H9 (cell line): ENCODE measurements at places on chromosomes 5 and 9. TPM values are rescaled to one million over a fixed set of nuclear protein-coding genes. Genes with fewer than 3 reads are reported as not detected.

GRCh38 chr9:136015656-136016571, 54.7 kb upstream of the UBAC1 start:
- no peak overlapping the region for H3K4me3 ChIP-seq
- peaks cover 4% of the 10 kb centered on the region; the same call in 1 of the 2 replicates for H3K4me1 ChIP-seq
- no peaks in the 10 kb centered on the region for H3K27me3 ChIP-seq
- no peak overlapping the region for H3K27ac ChIP-seq

GRCh38 chr5:145936401-145937131, at the start of gene SH3RF2:
Gene SH3RF2, plus strand, starts transcription at chr5:145936578. Its CDS starts 1,351 bp downstream, at chr5:145937929.
- H3K4me3 ChIP-seq = peak within 1 kb of the TSS; percentile 63
- DNase-seq = peak; percentile 97
- no peaks in the 10 kb centered on the region for H3K36me3 ChIP-seq
- no peaks in the 10 kb centered on the region for H3K27me3 ChIP-seq
- H3K27ac ChIP-seq = no peak within 1 kb of the TSS
- H3K4me1 ChIP-seq = peaks cover 12% of the 10 kb centered on the region

GRCh38 chr5:32021771-32022170, 152.3 kb downstream of the GOLPH3 start:
- no peak for DNase-seq
- H3K4me3 ChIP-seq = no peak overlapping the region
- H3K36me3 ChIP-seq = no peaks in the 10 kb centered on the region
- peaks cover 4% of the 10 kb centered on the region; the same call in 1 of the 2 replicates for H3K4me1 ChIP-seq
- no peaks in the 10 kb centered on the region for H3K27me3 ChIP-seq
- no peak overlapping the region for H3K27ac ChIP-seq

GRCh38 chr9:134485653-134486052, 155.9 kb upstream of the COL5A1 start:
- H3K4me3 ChIP-seq = no peak overlapping the region
- no peaks in the 10 kb centered on the region for H3K4me1 ChIP-seq
- no peaks in the 10 kb centered on the region for H3K36me3 ChIP-seq
- no peaks in the 10 kb centered on the region for H3K27me3 ChIP-seq
- no peak overlapping the region for H3K27ac ChIP-seq

GRCh38 chr5:146098047-146098446, 7.3 kb downstream of the PLAC8L1 start:
- H3K36me3 ChIP-seq = no peaks in the 10 kb centered on the region
- no peak for DNase-seq
- no peaks in the 10 kb centered on the region for H3K27me3 ChIP-seq
- H3K4me1 ChIP-seq = peaks cover 2% of the 10 kb centered on the region; the same call in 1 of the 2 replicates
- H3K27ac ChIP-seq = no peak overlapping the region

Gene RACK1
- total RNA-seq = 2,548 and 2,552 TPM in 2 replicates

DNA sequence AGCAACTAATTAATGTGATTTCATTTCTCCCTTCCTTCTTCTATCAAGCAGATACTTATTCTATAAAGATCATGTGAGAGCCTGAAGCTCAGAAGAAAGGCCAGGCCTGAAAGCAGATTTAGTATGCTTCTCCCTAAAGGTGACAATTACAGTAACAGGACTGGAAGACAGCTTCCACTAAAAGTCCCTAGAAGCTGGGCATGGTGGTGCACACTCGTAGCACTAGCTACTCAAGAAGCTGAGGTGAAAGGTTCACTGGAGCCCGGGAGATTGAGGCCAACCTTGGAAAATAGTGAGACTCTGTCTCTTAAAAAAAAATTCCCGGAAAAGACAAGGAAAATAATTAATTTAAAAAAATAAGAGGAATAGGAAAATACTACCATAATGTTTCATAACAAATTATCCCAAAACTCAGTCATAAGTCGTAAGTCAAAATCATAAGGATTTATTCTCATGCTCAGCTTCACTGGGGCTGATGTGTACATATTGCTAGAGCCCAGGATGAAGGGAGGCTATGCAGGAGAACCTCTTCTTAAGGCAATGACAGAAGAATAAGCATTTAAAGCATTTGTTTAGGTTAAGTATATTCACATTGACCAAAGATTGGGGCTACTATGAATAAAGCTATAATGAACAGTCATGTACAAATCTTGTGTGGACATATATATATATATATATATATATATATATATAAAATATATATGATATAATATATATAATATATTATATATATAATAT, 210.8 kb upstream of the SMARCA2 start:
- H3K27ac ChIP-seq = no peak overlapping the region
- no peak for DNase-seq
- no peaks in the 10 kb centered on the region for H3K4me1 ChIP-seq
- H3K36me3 ChIP-seq = no peaks in the 10 kb centered on the region
- no peak overlapping the region for H3K4me3 ChIP-seq
- H3K27me3 ChIP-seq = no peaks in the 10 kb centered on the region

- H3K27ac ChIP-seq = no peak overlapping the region
- DNase-seq = no peak
- peaks cover 13% of the 10 kb centered on the region for H3K36me3 ChIP-seq
- no peaks in the 10 kb centered on the region for H3K27me3 ChIP-seq
These were observed 5.0 kb downstream of the CD14 start for GRCh38 chr5:140627972-140628371.

Gene ADAMTS19
- total RNA-seq = 20.3 and 20.8 TPM in 2 replicates

DNA sequence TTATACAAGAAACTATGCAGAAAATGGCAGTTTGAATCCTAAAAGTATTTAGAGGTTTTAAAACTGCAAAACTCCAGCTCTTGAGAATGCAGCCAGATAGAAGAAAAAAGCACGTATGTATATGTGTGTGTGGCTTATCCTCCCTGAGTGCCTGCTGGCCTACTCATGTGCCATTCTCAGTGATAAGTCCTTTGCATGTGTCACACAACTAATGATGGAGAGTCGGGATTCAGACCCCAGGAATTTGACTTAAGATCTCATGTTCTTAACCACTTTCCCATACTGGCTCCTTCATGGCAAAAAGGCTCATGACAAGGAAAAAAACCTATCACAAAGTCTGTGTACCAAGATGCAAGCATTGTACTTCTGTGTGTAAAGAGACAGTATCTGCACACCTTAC, 26.6 kb downstream of the SMARCA2 start:
- H3K36me3 ChIP-seq = no peaks in the 10 kb centered on the region
- no peak for DNase-seq
- H3K4me3 ChIP-seq = no peak overlapping the region
- no peaks in the 10 kb centered on the region for H3K4me1 ChIP-seq
- H3K27ac ChIP-seq = no peak overlapping the region

Gene SPINK13
- total RNA-seq = not detected in 2 replicates

DNA sequence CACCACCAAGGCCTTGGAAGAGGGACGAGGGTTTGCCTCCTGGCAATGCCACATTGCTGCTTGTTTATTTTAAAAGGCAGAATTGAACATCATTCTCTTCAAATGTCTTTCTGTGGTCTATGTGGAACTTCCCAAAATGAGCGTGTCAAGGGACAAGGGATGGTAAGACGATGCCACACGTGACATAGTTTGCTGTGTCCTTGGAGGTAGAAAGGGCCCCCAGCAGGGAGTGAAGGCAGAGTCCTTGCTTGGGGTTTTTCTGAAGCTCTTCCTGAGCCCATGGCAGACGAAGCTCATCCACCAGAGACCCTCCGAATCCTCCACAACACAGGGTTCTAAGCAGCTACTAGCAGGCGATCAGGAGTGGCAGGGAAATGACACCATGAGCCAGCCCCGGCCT, 28.3 kb downstream of the PRRX2 start:
- no peaks in the 10 kb centered on the region for H3K4me1 ChIP-seq
- H3K27ac ChIP-seq = no peak overlapping the region
- H3K27me3 ChIP-seq = no peaks in the 10 kb centered on the region
- H3K36me3 ChIP-seq = no peaks in the 10 kb centered on the region
- no peak for DNase-seq

- H3K27ac ChIP-seq = no peak overlapping the region
- no peaks in the 10 kb centered on the region for H3K27me3 ChIP-seq
- no peak for DNase-seq
- no peaks in the 10 kb centered on the region for H3K4me1 ChIP-seq
- no peaks in the 10 kb centered on the region for H3K36me3 ChIP-seq
- H3K4me3 ChIP-seq = no peak overlapping the region
These were observed 370.2 kb downstream of the MTRR start for GRCh38 chr5:8239198-8239597.

DNA sequence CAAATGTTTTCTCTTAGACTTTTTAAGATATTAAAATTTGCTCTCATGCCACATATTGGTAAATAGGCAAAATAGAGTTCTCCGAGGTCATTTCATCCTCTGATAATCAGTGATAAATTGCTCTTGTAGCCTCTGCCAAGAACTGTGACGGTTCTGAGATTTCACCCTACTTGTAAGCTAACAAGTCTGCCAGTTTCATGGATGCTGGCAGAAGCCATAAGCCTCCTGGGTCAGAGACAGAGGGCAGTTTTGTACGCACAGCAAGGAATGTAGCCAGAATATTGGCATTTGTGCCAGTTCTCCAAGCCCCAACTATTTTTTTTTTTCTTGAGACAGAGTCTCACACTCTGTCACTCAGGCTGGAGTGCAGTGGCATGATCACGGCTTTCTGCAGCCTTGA, 945.0 kb upstream of the WWC1 start:
- H3K36me3 ChIP-seq = no peaks in the 10 kb centered on the region
- no peaks in the 10 kb centered on the region for H3K27me3 ChIP-seq
- H3K4me1 ChIP-seq = no peaks in the 10 kb centered on the region
- no peak for DNase-seq

- peak; percentile 60 for DNase-seq
- peaks cover 5% of the 10 kb centered on the region; the same call in 1 of the 2 replicates for H3K4me1 ChIP-seq
- H3K27ac ChIP-seq = no peak overlapping the region
- H3K36me3 ChIP-seq = no peaks in the 10 kb centered on the region
- peaks cover 15% of the 10 kb centered on the region; the same call in 1 of the 2 replicates for H3K27me3 ChIP-seq
- peak overlapping the region; percentile 92 for H3K4me3 ChIP-seq
These were observed 1.5 kb downstream of the SMARCA2 start for GRCh38 chr9:2016408-2017330.

- H3K27ac ChIP-seq = no peak overlapping the region
- no peaks in the 10 kb centered on the region for H3K27me3 ChIP-seq
- DNase-seq = peak; percentile 5
- peaks cover 26% of the 10 kb centered on the region for H3K36me3 ChIP-seq
- H3K4me1 ChIP-seq = no peaks in the 10 kb centered on the region
These were observed 71.9 kb downstream of the AMBP start for GRCh38 chr9:114006155-114006550.

Gene NMUR2
- total RNA-seq = 0.11 TPM in 1 of 2 replicates, not detected in the other

DNA sequence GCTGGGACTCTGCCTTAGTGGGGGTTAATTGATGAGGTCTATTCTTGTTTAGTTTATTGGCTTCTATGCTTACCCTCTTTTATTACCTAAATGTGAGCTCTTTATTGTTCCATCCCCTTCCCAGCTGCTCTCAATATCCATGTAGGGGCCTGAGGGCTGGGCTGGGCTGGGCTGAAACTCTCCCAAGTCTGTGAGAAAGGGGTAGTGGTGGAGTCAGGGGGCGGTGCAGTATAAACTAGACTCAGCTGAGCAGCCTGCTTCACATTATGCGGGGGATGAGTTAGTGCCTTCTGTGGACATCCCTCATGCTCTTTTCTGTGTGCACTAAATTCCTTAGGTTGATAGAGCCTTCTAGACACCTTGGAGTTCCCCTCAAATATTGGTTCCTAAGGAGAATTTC, 451.8 kb upstream of the PTGER4 start:
- no peaks in the 10 kb centered on the region for H3K36me3 ChIP-seq
- H3K27me3 ChIP-seq = no peaks in the 10 kb centered on the region
- DNase-seq = no peak
- no peak overlapping the region for H3K4me3 ChIP-seq

- H3K4me3 ChIP-seq = no peak overlapping the region
- H3K27me3 ChIP-seq = no peaks in the 10 kb centered on the region
- no peaks in the 10 kb centered on the region for H3K4me1 ChIP-seq
- peaks cover 15% of the 10 kb centered on the region for H3K36me3 ChIP-seq
- no peak overlapping the region for H3K27ac ChIP-seq
These were observed 264.3 kb upstream of the KCNN2 start for GRCh38 chr5:114097570-114097969.

DNA sequence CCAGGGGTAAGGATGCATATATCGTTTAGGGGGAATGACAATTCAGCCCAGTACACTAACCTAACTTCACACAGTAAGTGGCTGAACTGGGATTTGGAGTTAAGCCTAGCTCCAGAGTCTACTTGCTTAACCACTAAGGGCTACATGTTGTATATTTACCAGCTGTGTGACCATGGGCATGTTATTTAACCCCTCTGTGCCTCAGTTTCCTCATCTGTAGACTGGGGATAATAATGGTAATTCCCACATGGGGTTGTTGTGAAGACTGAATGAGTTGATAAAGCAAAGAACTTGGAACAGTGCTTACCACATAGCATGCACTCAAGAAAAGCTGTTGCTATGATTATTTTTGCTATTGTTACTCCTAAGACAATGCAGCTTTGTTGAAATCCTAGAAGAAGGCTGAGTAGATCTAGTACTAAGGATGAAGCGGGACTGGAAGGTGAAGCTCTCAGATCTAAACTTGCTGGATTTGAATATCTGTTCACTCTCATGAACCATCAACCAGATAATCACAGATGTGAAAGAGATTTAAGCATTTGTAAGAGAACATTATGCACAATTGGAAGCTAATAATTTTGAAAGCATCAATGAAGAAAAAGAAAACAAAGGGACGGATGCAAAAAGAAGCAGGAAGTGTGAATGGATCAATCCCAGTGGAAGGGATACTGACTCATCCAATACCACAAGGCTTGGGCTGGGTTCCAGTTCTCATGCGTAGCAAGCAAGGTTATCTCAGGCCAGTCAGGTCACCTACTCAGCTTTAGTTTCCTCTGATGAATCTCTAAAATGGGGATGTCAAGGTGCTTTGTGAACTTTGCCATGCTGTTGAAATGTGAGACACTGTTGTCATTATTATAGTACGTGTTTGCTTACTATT, 78.5 kb upstream of the TBC1D2 start:
- DNase-seq = no peak
- no peaks in the 10 kb centered on the region for H3K27me3 ChIP-seq
- no peak overlapping the region for H3K27ac ChIP-seq
- no peaks in the 10 kb centered on the region for H3K36me3 ChIP-seq
- no peaks in the 10 kb centered on the region for H3K4me1 ChIP-seq

- H3K4me3 ChIP-seq = no peak overlapping the region
- no peak overlapping the region for H3K27ac ChIP-seq
- no peaks in the 10 kb centered on the region for H3K4me1 ChIP-seq
- no peaks in the 10 kb centered on the region for H3K36me3 ChIP-seq
- H3K27me3 ChIP-seq = no peaks in the 10 kb centered on the region
These were observed 134.6 kb downstream of the PHF2 start for GRCh38 chr9:93711002-93711401.

DNA sequence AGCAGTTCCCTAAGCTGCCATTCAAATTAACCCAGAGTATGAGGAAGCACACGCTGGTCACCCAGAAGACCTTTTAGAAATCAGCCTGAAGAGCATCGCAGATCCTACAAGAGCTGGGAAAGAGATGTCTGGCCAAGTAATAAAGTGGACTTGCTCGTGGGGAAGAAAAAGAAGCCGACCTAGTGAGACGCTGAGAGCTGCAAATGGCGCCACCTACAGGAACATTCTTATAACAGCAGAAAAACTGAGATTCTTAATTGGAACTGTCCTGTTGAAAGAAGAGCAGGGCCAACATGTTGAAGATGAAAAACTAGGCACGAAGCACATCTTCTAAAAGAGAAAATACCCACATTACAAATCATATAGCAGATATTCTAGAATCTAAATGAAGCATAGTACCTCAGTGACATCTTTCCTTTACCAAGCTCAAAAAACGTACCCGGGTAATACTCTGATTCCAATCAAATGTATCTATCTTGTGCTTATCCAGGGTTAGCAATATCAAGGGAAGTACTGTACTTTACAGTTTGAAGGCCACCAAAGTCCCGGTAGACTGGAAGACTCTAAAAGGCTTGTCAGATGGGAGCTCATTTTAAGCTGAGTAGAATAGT, 3.9 kb upstream of the GNAQ start:
- no peaks in the 10 kb centered on the region for H3K27me3 ChIP-seq
- peak overlapping the region; percentile 1; the same call in 1 of the 3 replicates for H3K4me3 ChIP-seq
- peak; percentile 64 for DNase-seq
- no peak overlapping the region for H3K27ac ChIP-seq
- H3K4me1 ChIP-seq = peaks cover 4% of the 10 kb centered on the region; the same call in 1 of the 2 replicates
